ENCODE measurements at places on chromosomes 12 and 14.

DNA sequence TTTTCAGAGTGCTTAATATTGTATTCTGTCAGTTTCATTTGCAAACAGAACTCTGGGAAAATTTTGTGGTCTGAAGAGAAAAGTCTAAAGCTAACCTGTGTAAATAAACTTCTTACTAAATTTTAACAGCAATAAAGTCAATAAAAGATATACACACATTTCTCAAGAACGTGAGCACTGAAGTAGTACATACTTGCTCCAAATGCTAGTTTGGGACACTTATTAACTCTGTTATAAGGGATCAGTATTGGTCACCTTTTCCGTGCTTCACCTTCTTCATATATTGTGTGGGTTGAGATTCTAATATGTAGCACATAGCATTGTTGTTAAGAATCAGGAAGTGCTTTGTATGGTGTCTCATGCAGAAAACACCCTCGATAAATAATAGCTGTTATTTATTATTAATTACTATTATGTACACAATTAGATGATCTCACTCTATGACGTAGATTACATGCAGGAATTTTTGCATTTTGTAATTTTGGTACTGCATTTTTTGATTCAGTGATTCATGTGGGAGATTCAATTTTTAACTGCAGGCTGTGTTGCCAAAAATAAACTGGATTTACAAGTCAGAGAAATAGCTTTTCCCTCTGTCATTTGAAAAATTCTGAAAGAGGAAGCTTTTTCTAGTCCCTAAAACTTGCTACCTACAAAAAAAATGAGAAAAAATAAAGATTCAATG, 300.9 kb downstream of the ACSS3 start:
- DNase-seq, result no peak

DNA sequence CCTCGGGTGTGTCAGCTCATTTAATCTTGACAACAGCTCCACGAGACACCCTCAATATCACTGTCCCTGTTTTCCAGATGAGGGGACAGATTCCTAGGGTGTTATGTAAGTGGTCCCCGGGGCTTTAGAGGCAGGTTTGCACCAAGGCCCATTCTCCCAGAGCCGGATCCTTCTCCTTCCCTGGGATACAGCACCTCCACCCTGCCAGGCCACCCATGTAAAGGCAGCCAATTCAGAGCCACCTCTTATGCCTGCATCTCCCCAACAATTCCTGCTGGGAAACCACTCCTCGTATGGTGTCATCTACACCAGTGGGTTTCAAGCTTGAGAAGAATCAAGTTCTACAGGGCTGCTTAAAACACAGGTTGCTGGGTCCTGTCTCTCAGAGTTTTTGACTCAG, 4.1 kb upstream of the CYP46A1 start:
- DNase-seq, result no peak

DNA sequence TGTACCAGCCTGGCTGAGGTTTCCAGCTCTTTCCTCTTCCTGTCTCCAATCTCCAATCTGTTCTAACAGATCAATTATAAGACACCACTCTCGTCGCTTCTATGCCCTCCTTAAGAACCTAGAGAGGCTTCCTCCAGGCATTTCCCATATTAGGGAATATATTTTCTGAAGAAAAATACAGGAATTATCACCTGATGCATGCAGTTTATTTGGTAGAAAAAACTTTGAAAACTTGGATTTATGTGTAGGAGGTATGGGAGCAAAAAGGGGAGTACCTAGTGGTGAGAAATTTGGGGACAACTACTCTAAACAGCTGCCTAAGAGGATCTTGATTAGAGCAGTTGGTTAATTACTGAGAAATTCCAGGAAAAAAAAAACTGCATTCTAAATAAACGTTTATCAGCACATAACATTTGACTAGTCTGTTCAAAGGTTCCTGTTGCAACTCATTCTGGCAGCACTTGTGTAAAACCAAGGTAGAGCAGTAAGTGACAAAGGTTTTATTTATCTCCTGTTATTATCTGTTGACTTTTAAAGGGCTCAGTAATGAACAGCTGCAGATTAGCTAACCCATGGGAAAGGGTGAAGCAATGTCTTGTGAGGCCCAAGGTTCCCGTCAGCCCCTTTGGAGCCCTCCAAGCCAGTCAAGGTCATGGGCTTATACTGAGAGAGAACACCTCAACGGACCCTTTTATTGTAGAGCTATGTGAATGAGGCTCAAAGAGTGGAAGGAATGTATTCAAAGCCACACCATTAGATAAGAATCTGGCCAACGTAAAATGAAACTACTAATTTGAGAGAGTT, 36.4 kb upstream of the NR1H4 start:
- DNase-seq, result no peak

GRCh38 chr12:64608901-64609535, 1.3 kb upstream of the RASSF3 start:
- DNase-seq, result no peak

- no peak for DNase-seq
Observed at GRCh38 chr14:99603471-99604277, at the start of gene CCDC85C. TSS of gene CCDC85C (minus strand) at chr14:99604207. CDS start at chr14:99603959, 248 bp downstream.

DNA sequence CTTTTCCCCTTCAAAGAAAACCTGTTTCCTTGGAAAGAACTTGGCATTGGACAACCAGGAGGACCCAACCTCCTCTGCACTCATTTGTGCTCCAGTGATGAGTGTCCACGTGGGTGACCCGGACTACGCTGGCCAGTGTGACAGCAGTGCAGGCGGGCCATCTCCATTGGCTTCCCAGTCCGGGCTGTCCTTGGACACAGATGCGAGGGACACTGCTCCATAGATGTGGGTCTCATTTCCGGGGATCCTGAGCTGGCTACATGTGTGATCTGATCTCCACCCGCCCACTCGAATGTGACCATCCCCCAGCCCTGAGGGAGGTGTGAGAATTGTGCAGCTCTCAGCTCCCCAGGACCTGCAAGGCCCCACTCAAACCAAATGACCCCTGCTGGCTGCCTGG, 836.6 kb upstream of the TMEM132C start:
- no peak for DNase-seq
